ENCODE measurements at places on chromosomes 2 and 18.

DNA sequence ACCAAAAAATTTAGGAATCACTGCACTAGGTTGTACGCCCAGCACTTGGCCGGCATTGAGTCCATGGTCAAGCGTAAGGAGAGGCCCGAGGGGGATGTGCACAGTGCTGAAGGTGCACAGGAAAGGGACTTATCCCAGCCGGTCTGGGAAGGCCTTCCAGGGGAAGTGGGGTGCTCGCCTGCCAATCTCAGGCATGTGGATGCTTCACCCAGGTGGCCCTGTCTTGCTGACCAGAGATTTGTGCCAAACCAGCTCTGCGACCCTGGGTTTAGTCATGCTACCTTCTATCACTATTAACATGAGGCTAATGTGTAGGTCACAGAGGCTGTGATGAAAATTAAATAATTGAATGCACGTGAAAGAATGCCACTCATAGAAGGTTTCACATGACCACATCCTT is 1.7 kb upstream of the ITM2C start:
- no peak for DNase-seq

DNA sequence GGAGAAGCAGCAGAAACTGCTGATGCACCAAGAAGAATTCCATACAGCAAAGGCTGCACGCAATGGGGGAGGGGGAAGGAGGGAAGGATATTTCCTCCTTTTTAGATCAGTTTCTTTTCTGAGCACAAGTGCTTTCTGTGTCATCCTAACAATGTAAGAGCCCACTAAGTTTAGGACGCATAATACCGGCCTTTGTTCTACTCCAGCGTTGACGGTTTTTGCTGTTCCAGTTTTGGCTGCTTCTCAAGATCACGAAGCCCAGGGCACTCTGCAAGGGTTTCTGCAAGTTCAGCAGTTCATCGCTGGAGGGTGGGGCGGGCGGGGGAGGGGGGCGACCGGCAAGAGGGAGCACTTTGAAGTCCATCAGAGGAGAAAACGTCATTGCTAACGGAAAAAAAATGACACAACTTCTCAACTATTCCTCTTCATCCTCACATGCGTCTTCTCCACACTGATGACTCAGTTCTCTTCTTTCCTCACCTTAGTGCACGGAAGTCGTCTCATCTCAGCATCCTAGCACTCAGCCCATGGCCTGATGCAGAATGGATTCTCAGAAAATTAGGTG is 8.7 kb downstream of the FAM178B start:
- peak; percentile 40 for DNase-seq

- peak; percentile 65 for DNase-seq
Observed at GRCh38 chr18:54647176-54647575, 56.1 kb downstream of the DYNAP start.

- peak; percentile 46 for DNase-seq
Observed at GRCh38 chr2:52821631-52822030, 946.0 kb upstream of the CHAC2 start.

GRCh38 chr18:41938445-41938844 is 16.6 kb upstream of the PIK3C3 start:
- peak; percentile 85 for DNase-seq

GRCh38 chr2:239173301-239173700 is 227.5 kb downstream of the HDAC4 start:
- DNase-seq: no peak

DNA sequence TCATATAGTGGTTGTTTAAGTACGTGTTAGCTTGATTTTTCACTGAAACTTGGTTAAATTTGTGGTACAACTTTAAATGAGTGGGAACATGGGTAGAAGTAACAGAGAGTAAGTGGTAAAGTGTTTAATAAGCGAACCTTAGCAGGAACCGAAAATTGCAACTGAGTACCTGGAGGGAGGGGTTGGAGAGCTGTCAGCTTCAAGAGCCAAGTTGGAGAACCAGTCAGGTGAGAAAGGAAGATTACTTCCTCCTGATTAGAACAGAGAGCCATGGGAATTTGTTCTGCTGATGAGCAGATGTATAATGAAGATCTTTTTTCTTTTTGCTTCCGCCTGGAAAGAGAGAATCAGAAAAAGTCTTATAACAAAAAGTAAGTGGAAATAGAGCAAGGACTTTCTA is 158.4 kb upstream of the CDH7 start:
- no peak for DNase-seq

DNA sequence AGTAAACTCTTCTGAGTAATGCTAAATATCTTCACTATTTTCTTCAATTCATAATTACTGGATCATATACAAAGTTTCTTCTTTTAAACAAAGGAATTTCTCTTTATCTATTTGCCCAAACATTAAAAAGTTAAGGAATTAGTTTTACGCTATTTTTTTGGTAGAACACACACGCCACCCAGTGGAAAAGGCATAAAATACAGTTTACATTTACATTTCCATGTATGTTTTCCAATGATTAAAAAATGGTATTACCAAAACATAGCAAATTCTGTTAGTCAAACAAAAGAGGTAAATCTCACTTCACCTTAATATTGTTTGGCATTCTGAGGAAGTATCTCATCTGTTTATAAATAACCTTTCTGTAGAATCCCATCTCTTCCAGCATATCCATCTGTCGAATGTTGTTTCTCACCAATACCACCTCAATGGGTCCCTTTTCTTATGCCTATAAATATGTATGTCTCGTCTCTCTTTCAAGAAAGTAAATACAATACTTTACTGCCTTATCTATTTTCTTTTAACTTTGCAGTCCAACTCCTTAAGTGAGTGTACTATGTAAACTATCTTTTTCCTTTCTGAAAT is 7.2 kb downstream of the BOLL start:
- DNase-seq: peak; percentile 60

- DNase-seq: no peak
Observed at GRCh38 chr18:49588971-49589370, 27.1 kb downstream of the LIPG start.

DNA sequence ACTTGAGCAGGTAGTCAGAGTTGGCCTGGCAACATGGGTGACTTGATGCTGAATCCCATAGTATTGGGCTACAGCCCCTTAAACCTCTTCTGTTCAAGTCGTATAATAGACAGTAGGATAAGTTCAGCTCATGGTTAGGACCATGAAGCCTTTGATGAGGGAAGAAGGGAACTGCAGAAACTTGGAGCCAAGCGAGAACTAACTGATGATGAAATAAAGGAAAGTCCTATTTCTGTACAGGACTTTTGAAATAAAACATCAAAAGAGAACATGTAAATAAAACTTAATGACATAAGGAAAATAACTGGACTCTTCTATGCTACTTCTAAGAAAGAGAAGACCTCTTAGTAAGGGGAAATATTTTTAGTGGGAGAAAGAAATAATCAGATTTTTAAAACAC is 51.2 kb upstream of the UGP2 start:
- no peak for DNase-seq

DNA sequence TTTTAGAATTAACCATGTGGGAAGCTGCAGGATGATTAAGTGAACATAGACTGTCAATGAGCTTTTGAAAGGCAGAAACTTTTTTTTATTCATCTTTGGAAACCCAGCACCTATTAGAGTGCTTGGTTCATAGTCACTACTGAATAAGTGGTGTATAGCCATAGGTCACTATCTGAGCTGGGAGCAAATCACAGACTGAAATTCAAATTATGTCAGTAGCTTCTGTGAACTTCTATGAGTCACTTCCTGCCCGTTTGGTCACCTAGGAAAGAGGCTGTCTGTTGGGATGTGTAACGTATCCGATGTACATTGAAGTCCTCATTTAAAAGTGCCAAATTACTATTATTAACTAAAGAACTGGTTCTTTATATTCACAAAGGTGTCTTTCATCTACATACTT is 20.5 kb upstream of the SLC40A1 start:
- peak; percentile 81 for DNase-seq

- DNase-seq: no peak
Observed at GRCh38 chr2:15714609-15715008, 122.9 kb downstream of the DDX1 start.

DNA sequence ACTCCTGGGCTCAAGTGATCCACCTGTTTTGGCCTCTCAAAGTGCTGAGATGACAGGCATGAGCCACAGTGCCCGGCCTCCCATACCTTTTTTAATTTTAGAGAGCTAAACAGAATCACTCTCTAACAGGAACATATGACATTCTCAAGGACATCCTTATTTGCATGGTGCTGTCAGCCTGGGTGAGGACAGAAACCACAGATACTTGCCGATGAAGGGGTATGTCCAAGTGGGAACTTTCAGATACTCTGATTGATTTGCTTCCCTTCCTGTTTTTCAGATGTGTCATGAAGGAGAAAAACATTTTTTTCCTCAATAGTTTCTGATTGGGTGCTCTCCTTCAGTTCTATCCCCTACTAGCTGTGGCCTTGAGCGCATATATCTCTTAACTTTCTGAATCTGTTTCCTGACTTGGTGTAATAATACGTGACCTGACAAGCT is 49.6 kb downstream of the MYO3B start:
- DNase-seq: no peak

DNA sequence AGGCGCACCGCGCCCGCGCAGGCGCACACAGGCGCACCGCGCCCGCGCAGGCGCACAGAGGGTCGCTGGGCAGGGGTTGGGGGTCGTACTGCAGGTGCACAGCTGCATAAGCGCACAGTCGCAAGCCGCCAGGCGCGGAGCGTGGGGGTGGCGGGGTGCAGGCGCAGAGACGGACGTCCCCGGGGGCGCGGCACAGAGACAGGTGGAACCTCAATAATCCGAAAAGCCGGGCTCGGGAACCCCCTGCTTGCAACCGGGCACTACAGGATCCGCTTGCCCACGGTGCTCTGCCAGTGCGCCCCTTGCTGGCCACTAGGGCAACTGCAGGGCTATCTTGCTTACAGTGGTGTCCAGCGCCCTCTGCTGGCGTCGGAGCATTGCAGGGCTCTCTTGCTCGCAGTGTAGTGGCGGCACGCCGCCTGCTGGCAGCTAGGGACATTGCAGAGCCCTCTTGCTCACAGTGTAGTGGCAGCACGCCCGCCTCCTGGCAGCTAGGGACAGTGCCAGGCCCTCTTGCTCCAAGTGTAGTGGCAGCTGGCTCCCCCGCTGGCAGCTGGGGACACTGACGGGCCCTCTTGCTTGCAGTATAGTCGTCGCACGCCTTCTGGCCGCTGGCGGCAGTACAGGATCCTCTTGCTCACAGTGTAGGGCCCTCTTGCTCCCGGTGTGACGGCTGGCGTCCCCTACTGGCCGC is 34.9 kb downstream of the FAM110C start:
- DNase-seq: peak; percentile 49

- DNase-seq: no peak
Observed at GRCh38 chr2:163401481-163401880, 334.3 kb downstream of the FIGN start.

DNA sequence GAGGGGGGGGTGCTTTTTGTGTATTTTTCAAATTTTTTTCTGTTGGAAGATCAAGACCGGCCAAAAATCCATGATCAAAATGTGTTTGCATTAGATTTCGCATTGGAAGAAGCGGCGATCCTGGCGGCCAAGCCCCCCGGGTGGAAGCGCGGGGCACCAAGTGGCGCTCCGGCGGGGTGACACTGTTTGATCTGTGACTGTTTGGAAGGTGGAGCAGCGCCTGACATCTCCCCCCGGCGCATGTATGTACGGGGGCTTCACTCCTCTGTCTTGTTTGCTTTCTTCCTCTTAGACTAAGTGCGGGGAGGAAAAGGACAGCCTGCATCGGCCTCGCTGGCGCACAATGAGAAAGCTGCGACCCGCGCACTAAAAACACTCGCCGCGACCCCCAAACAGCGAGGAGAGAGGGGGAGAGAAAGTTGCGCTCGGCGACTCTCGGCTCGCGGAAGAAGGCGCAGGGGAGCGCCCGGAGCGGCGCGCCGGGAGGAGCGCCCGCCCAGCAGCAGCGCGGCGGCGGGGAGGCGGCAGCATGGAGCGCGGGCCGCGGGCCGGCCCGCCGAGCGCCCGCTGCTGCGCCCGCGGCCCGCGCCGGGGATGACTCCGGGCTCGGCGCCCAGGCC is 515 bp downstream of the TSHZ1 start:
- DNase-seq: peak; percentile 34

GRCh38 chr2:8563814-8564474 is 117.9 kb upstream of the ID2 start:
- no peak for DNase-seq

Data from RKO (cell line).